Right cardiac atrium (tissue), 5 donors: ENCODE measurements at places on chromosomes 2 and 18. TPM values are rescaled to one million over a fixed set of nuclear protein-coding genes. Genes with fewer than 3 reads are reported as not detected.
A peak's percentile ranks its signal among the peaks of the same experiment; 100 is the strongest.

- no peak for DNase-seq
Observed at GRCh38 chr2:32741575-32741974, 113.7 kb downstream of the TTC27 start.

- no peak for DNase-seq
Observed at GRCh38 chr2:40150266-40150665, 301.6 kb downstream of the SLC8A1 start.

GRCh38 chr2:164913640-164914350, 41.5 kb downstream of the SLC38A11 start:
- DNase-seq: no peak

DNA sequence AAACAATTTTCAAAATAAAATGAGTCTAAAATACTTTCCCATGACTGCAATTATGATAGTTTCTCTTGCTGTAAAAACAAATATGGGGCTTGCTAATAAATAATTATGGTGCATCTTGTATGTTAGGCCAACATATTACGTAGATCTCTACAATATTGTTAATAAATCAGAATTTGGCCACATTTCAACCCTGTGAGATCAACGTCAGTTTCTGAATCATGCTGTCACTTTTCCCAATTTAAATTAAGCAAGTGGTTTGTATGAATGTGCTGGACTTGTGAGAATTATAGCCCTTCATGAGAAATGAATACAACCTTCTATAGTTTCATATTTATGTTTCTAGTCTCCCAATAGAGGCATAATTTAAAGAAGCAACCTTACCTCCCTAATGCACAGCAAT, 808.9 kb downstream of the SUCLG1 start:
- DNase-seq: no peak

DNA sequence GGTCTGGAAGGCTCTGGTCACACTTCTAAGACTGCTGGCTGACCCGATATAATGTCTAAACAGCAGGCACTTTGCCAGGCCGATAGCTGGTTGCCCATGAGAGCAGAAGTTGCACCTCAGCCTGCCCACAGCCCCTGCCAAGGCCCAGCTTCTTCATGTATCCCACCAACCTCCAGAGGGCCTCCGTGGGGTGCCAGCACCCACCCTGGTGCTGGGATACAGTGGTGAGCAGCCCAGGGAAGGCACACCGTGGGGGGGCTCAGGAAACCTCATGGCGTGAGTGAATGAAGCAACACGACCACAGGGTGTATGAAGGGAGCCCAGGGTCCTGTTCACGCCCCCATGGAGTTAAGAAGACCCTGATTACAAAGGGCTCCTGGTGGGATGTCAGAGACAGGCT, 16.2 kb upstream of the GLI2 start:
- DNase-seq: no peak

DNA sequence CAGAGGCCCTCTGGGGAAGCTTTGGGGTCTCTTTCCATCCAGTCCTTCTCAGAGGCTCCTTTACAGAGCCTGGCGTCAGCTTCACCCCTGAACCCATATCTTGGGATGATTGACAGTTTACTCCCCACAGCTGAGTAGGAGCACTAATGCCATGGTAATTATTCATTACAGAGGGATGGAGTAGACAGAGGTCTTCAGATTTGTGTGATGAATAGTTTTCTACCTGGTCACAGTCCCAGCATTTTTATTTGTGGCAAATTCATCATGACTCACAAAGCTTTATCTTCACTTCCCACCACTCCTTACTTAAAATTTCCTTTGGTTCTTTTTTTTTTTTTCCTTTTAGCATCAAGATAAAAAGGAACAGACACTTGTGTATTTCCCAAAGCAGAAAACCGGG, 104.2 kb downstream of the CCDC85A start:
- DNase-seq: no peak

DNA sequence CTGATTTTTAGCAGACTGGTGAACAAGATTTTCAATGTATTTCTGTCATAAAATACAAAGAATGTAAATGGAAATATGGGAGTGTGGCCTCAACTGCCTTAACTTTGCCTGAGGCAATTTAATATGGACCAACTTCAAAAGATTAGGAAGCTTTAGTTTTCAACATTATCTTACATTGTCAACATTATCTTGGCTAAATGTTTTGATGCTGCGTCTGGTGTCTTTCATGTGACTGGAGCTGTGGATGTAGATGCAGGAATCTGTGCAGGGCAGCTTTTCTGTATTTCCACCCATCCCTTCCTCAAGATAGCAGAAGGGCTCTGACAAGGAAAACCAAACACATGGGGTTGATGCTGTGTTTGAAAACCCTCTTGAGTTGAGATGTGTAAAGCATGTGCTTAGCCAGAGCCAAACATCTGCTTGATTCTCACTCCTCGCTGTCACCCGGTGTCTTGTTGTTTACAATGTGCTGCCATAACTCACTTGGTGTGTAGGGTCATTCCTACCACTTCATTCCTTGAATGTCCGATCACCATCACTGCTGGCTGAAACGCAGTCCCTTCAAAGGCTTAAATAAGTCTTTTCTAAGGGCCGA, 33.0 kb downstream of the COPS8 start:
- no peak for DNase-seq

DNA sequence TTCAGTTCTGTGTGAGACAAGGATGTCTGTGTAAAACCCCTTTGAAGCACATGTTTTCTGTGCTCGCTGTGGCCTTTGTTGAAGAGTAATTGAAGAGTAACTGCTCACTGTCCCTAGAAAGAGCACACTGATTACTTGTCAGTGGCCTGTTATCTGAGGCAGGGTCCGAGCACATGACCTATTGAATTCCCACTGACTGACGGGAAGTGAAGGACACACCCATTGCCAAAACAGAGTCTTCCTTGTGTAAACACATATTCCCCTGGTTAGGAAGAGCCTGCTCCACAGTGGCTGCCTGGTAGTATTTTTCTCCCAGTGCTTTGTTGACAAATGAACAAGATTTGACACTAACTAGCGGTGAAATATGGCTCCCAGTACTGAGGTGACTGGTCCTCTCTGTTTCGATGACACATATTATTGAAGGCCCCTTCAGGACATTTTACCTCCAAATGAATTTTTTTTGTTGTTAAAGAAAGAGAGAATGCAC, 148.5 kb upstream of the GYPC start:
- no peak for DNase-seq

GRCh38 chr2:65710779-65711295, 278.4 kb upstream of the SPRED2 start:
- DNase-seq: no peak

DNA sequence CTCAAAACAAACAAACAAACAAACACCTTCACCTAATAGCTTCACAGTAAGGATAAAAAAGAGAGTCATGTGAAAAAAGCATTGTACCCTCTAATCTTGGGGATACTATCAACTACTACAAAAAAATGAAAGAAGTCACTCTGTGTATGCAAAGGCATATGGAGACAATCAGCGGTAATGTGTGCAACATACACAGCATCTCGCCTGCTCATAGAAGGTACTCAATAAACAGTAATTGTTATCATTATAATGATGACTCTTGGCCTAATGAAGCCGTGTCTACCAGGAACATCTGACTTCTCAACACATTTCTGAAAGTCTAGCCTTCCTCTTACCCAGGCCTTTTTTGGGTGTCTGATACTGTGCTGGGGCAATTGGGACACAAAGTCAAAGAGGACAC, 55.3 kb downstream of the MYCN start:
- DNase-seq: no peak

DNA sequence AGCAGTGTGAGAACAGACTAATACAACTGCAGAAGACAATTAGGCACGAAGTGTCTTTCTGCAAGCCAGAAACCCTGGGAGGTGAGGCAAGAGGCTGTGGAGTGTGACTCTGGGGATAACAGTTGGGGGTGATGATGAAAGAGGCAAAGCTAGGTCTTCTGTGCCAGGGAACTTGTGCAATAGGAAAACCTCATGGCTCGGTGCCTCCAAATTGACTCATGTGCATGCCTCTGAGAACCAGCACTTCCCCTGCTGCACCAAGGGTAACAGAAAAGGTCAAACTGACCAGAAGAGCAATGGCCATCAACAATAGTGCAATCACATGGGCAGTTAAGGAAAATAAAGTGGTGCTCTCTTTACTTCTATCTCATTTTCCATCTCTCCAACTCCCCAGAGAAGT, 136.4 kb downstream of the SCG2 start:
- peak; percentile 85 for DNase-seq

DNA sequence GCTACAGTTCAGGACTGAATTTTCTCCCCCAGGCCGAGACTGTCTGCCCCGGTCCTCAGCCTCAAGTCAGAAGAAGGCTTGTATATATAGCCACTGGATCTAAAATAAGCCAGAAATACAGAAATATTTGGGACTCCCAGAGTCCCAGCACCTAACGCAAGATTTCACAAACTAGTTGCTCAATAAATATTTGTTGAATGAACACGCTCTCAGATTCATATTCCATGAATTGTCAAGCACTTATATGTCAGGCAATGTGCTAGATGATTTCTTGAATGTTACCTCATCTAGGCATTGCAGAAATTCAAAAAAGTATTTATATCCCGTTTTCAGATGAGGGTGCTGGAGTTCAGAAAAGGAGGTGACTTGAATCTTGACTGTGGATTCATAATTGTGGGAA, 163.7 kb upstream of the KLHL29 start:
- DNase-seq: no peak

- DNase-seq: no peak
Observed at GRCh38 chr2:102439065-102439695, 16.2 kb downstream of the IL18RAP start.

- DNase-seq: no peak
Observed at GRCh38 chr2:69453475-69454129, 16.4 kb upstream of the NFU1 start.

- no peak for DNase-seq
Observed at GRCh38 chr2:152924722-152925121, 206.3 kb downstream of the ARL6IP6 start.

- no peak for DNase-seq
Observed at GRCh38 chr2:158460632-158461297, 4.0 kb downstream of the PKP4 start.

DNA sequence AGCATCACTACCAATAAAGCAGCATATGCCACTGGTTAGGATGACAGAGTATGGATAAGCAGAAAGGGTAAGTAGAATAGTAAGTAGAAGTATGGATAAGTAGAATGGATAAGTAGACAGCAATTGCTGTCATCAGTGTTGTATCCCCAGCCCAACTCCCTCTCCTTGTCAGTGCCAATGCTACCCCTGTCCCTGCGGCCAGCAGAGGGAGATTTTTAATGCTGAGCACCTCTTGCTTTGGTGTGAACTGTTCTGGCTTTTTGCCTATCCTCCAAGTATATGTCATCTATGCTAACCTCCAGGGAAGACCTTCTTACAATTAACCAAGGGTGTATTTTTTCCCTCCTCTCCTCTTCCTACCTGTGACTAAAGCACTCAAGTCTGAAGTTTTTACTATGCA, 136.7 kb upstream of the SPHKAP start:
- DNase-seq: peak; percentile 54

DNA sequence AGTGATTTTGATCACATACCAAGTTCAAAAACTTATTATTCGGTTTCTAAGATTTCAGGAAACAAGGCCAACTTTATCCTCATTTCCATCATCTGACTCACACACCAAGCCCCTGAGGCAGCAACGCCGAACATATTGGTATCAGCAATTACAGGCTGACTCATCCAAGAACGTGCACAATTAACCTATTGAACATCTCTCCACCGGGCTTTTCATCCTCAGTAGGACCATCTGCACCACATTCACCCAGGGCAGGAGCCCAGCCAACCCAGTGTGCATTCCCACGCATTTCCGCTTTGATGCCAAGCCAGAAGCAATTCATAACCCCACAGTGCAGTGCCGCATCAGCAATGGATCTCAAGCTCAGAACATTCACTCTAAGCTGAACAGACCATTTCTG, 52.9 kb downstream of the SCG2 start:
- no peak for DNase-seq

DNA sequence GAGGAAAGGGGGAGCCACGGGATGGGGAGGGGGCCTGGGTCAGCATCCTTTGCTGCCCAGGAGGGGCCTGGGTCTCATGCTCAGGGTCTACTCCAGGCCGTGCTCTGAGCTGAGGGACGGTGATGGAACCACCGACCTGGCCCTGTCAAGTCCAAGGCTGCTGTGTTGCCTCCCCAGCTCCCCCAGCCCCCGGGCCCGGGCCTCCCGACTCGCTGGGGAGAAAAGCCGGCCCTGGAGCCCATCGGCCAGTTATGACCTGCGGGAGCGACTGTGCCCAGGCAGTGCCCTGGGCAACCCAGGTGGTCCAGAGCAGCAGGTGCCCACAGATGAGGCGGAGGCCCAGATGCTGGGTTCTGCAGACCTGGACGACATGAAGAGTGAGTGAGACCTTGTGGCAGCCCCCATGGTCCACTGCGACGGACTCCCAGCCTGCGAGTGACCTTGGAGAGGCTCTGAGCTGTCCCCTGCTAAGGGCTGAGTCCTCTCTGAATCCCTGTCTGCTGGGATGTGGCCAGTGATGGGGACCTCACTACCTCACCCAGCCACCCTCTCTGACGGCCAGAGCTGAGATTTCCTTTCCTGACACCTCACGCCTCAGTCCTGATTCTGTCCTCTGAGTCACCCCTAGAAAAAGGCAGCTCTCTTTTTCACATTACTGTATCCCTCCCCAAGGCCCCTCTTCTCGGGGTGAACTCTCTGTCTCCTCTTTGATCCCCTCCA, 2.7 kb downstream of the SLC4A3 start:
- DNase-seq: peak; percentile 79

DNA sequence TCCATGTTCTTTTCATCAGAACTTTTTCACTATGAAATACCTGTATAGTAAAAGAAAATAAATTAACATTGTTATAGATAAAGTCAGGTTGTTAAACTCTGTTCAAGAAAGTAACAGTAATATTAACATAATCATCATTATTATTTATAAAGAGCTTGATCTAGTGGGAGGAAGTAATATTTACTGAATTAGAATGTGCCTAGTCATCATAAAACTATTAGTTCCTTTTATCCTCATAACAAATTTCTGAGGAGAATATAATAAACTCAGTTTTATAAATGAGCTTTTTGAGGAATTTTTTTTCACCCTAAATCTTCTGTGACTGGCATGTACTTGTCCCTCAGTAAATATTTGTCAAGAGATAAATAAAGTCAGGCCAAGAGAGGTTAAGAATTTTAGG, 78.4 kb downstream of the PLA2R1 start:
- DNase-seq: no peak

The ITGA4 gene
- 2.3 TPM for total RNA-seq

The MSTN gene
- 0.56 TPM for total RNA-seq

The PDCD1 gene
- 5.3 TPM for total RNA-seq

The INHA gene
- total RNA-seq: 38.9 TPM

The NCKAP5 gene
- 7.8 TPM for total RNA-seq

The AGXT gene
- not detected for total RNA-seq

The IL1RL2 gene
- total RNA-seq: 0.46 TPM

The LRRC30 gene
- total RNA-seq: not detected

The PSMA8 gene
- not detected for total RNA-seq

The OXER1 gene
- 0.70 TPM for total RNA-seq

The SERPINB12 gene
- not detected for total RNA-seq
